ENCODE measurements at places on chromosomes 16 and 17.
A peak's percentile ranks its signal among the peaks of the same experiment; 100 is the strongest.

DNA sequence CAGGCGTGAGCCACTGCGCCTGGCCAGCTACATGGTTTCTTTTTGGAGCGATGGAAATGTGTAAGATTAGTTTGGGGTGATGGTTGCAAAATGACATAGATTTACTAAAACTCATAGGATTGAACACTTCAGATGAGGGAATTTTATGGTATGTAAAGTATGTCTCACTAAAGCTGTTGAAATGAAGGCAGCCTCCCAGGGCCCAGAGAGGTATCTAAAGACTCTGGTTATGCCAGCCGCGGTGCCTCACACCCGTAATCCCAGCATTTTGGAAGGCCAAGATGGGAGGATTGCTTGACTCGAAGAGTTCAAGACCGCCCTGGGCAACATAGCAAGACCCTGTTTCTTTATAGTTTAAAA lies 254.9 kb downstream of the PARN start:
- peaks cover 4% of the 10 kb centered on the region for H3K4me1 ChIP-seq
- no peaks in the 10 kb centered on the region for H3K27me3 ChIP-seq
- H3K4me3 ChIP-seq: no peak overlapping the region
- H3K36me3 ChIP-seq: no peaks in the 10 kb centered on the region

DNA sequence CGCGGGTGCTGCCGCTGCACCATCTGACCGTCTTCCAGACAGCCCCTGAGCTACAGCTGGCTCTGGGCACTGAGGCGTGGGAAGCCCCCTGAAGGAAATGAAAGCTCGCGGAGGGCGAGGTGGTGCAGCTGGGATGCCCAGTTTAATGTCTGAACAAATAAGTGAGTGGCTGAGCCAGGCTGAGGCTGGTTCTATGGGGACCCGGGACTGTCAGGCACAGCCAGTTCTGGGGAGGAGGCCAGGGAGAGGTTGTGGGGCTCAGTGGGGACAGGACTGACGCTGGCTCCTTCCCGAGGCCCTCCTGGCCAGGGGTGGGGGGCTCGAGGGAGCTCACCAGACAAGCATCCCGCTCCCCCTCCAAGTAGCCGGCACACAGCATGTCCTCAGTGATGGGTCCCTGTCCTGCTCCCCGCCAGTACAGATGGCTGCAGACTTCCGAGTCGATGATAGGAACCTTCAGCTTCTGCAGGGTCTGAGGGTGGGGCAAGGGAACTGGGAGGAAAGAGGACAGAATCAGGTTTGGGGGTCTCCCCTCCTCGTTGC lies 4.4 kb downstream of the PRSS22 start:
- no peak overlapping the region for H3K27ac ChIP-seq
- no peak overlapping the region for H3K4me3 ChIP-seq
- H3K36me3 ChIP-seq: no peaks in the 10 kb centered on the region
- H3K4me1 ChIP-seq: peaks cover 11% of the 10 kb centered on the region
- H3K27me3 ChIP-seq: peaks cover 73% of the 10 kb centered on the region

DNA sequence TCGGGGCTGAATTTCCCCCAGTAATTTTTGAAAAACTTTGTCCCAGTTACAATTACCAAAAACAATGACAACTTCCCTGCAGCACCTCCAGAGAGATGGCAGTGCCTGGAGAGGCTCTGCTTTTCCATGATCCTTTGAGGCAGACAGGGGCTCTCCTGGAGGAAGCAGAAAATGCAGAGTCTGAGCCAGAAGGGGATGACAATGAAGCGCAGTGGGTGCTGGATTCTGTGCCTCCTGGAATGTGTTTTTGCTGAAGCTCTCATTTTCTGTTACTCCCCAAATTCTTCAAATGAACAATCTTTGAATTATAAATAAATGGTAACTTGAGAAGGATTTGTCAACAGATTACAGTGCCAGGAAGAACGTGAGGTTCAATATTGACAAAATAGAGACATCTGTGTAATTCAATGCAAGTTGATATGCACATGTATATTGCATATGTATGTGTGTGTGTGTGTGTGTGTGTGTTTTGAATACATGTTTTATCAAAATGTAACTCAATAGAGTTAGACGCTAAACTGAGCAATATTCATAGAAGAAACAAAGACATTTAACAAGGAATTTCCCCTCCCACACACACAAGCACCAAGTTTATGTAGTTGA lies 9.7 kb upstream of the RUSF1 start:
- H3K4me1 ChIP-seq: no peaks in the 10 kb centered on the region
- no peak for DNase-seq
- no peak overlapping the region for H3K27ac ChIP-seq

GRCh38 chr16:86064431-86065250 lies 165.7 kb downstream of the IRF8 start:
- no peak overlapping the region for H3K27ac ChIP-seq
- H3K4me3 ChIP-seq: no peak overlapping the region
- no peaks in the 10 kb centered on the region for H3K36me3 ChIP-seq
- DNase-seq: no peak
- H3K4me1 ChIP-seq: peaks cover 38% of the 10 kb centered on the region

- peaks cover 67% of the 10 kb centered on the region for H3K4me1 ChIP-seq
- no peak overlapping the region for H3K27ac ChIP-seq
- no peak overlapping the region for H3K4me3 ChIP-seq
- no peaks in the 10 kb centered on the region for H3K27me3 ChIP-seq
- no peaks in the 10 kb centered on the region for H3K36me3 ChIP-seq
Observed at GRCh38 chr16:66950971-66951790, 9.9 kb upstream of the CES3 start.

DNA sequence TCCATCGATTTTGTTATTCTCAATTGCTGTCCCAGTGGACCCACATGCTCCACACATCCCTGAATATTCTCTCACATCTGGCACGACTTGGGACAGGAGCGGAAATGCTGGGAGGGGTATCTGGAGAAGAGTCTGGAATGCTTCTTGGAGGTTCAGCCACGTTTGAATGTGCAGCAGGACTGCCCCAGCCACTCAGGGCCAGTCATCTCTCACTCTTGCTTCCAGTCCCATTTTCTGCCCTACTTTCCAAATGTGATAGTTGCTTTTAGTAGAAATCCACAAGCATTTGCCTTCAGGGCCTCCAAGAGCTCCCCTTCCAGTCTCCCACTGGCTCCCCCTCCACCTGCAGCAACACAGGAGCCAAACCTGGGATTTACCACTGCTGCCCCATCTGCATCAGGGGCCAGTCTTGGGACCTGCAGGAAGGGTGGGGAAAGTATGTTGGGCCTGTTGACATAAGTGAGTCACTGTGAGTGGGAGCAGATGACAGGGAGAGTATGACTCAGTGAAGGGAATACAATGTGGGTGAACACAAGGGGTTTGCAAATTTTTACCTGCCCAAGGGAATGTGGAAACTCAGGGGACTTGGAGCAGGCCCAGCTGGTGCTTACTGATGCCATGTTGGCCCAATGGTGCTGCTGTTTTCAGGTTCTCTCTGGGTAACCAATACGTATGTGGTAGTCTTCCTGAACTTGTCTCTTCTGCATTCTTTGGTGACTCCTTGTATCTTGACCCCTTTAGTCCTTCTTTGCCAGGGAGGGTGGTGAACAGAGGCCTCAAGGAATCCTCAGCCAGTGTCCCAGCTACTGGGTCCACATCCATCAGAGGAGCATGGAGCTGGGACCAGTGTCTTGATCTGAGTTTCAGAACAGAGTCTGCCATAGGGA lies 78.8 kb upstream of the CRHR1 start:
- DNase-seq: no peak
- H3K27me3 ChIP-seq: no peaks in the 10 kb centered on the region
- no peak overlapping the region for H3K27ac ChIP-seq
- no peak overlapping the region for H3K4me3 ChIP-seq

DNA sequence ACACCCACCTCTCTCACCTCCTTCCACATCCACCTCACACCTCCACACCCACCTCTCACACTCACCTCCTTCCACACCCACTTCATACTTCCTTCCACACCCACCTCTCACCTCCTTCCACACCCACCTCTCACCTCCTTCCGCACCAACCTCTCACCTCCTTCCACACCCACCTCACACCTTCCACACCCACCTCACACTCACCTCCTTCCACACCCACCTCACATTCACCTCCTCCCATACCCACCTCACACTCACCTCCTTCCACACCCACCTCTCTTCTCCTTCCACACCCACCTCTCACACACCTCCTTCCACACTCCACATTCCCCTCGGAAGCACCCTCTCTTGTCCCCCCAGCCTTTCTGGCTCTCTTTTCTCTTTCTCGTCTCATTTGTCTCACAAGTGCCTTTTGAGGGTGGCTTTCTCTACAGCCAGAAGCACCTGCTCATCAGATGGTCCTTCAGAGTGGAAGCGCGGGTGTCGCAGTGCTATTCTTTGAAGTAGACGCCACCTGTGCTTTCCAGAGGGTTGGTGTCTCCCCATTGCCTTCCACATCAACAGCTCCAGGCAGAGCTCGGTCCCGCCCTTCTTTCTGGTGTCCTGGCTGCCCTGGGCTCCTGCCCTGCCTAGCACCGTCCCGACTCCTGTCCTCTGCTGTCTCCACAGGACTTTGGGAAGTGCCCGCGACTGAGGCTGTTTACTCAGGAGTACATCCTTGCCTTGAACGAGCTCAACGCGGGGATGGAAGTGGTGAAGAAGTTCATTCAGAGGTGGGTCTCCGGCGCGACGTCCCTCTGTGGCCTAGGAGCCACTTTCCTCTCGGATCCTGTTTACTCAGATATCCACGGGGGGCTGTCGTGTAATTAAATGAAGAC lies 109.4 kb upstream of the PLCG2 start:
- peaks cover 25% of the 10 kb centered on the region for H3K36me3 ChIP-seq
- H3K4me1 ChIP-seq: peaks cover 5% of the 10 kb centered on the region
- H3K4me3 ChIP-seq: no peak overlapping the region
- no peaks in the 10 kb centered on the region for H3K27me3 ChIP-seq
- H3K27ac ChIP-seq: no peak overlapping the region
- DNase-seq: no peak

GRCh38 chr16:85175724-85176233 lies 63.5 kb upstream of the CIBAR2 start:
- no peak overlapping the region for H3K27ac ChIP-seq
- peaks cover 64% of the 10 kb centered on the region for H3K4me1 ChIP-seq
- no peak for DNase-seq
- H3K27me3 ChIP-seq: no peaks in the 10 kb centered on the region

DNA sequence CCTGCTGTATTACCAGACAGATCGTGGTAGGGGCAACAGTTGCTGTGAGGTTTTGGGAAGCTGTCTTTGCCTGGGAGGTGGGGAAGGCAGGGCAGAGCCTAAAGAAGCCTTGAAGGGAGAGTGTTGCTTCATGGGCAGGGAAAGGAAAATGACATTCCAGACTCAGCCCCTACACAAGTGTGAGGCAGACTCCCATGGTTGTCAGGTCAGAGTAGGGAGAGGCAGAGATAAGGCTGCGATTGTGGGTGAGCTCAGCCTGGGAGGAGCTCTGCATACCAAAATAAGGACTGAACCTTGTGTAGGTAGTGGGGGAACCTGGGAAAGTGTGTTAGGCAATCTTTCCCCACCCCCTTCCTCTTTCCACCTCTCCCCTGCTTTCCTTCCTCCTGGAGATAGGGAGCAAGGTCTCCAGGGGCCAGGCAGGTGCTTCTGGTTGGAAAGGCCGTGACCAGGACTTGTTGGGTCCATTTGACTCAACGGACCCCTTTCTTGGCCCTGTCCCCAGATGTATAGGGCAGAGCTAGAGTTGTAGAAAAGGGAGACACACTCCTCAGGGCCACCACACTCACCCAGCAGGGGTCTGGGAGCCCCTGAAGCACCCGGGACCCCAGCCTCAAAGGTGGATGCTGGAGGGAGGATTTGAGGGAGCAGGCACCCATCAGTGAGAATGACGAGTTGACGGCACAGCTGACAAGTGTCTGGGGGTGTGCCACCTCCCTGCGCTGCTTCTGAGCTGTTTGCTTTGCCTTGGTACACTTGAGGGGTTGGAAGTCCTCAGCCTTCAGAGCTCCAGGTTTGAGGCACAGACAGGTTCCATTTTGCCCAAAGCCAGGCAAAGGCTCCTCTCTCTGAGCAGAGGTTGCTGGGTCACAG lies 18.5 kb upstream of the TOB1 start:
- no peak overlapping the region for H3K27ac ChIP-seq
- H3K27me3 ChIP-seq: no peaks in the 10 kb centered on the region
- H3K4me1 ChIP-seq: peaks cover 12% of the 10 kb centered on the region

DNA sequence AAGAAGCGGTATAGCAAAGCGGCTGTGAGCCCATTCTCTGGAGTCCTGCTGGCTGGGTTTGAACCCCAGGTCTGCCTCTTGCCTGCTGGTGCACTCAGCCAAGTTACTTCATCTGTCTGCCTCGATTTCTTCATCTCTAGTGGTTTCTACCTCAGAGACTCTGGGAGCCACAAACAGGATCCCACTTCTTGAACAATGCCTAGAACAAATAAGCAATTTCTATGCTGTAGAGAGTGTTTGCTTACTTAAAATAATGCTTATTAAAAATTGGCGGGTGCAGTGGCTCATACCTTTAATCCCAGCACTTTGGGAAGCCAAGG lies 75.5 kb downstream of the CMIP start:
- H3K4me3 ChIP-seq: no peak overlapping the region
- H3K36me3 ChIP-seq: peaks cover 22% of the 10 kb centered on the region
- DNase-seq: no peak
- H3K27ac ChIP-seq: peak overlapping the region; percentile 77
- peaks cover 42% of the 10 kb centered on the region for H3K4me1 ChIP-seq
